HuH-7.5 (cell line): ENCODE measurements at places on chromosomes 2 and 18.

GRCh38 chr2:99399063-99399462 is 61.9 kb downstream of the EIF5B start:
- no peak for DNase-seq

GRCh38 chr2:68643874-68644485 is 601 bp downstream of the PROKR1 start:
- no peak for DNase-seq

GRCh38 chr2:169363560-169364150 is 1.3 kb upstream of the LRP2 start:
- peak; percentile 60 for DNase-seq

DNA sequence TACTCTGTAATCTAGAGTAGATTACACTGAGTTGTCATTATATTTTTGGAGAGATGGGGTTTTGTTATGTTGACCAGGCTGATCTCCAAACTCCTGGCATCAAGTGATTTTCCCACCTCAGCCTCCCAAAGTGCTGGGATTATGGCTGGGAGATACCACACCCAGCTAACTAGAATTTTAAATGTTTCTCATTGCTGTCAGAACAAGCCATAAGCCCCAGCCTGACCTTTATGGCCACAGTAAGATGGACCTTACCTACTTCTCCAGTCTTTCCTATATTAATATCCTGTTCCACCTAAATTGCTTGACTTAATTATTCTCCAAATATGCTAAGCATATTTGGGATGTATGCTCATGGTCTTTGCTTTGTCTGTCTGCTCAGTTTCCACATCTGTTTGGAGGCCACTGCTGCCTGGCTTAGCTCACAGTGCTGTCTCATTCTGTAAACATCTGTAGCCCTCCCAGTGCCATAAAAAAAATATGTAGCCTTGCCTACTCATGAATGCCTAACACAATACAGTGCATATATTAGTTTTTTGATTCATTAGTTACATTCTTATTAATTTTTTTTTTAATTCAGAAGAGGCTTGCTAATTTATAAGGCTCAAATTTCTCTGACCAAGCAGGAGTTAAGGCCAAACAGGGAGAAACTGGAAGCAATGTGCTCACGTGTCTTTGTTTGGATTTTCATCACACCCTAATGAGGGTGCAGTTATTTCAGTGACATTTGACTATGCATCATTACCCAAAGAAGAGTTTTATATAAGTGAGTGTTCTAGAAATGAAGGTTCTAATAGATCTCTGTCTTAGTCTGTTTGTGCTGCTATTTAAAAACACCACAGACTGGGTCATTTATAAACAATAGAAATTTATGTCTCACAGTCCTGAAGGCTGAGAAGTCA is 45.3 kb upstream of the PSME4 start:
- no peak for DNase-seq

DNA sequence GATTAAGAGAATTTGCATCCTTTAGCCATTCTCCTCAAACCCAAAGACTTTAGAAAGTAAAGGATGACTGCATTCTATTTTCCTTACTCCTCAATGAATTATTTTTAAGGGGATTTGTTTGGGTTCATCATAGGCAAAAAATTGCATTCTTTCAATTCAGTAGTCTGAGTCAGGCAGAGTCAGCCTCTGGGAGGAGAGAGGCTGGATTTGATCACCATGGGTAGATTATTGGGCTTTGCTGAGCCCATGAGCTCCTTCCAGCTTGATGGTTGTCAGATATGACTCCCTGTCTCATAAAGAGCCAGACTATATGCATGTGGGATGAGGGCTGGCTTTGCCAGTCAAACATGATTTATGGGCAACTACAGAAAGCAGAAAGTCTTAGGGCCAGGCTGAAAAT is 101.2 kb downstream of the KCNS3 start:
- no peak for DNase-seq

DNA sequence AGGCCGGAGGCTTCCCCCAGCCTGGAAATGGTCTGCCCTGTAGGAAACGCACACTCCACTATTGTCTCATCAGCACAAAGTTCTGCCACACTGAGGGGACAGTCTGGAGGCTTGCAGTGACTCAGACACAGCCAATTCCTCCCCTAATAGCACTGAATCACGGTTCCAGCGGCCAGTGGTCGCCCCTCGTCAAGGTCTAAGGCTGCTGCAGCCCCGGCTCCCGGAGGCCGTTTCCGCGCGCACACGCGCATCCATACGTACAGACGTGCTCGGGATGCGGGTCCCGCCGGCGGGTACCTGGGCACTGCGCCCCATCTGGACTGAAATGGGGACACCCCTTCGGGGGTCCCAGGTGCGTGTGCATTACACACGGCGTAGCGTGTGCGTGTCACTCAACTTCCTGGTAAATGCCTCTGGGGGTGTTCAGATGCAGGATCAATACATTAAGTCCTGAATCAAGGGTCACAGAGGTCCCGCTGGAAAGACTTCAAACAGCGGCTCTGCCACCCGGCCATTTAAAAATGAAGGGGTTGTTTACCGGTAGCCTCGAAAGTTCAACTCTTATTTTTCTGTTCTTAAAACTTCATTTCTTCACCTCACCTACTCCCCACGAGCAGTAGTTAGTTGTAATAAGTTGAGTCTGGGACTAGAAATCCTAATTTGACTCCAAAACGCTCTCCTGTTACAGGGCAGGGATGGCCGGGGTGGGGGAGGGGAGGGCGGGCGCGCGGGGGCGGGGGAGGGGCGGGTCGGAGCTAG is 572 bp upstream of the ZNF516 start:
- no peak for DNase-seq

DNA sequence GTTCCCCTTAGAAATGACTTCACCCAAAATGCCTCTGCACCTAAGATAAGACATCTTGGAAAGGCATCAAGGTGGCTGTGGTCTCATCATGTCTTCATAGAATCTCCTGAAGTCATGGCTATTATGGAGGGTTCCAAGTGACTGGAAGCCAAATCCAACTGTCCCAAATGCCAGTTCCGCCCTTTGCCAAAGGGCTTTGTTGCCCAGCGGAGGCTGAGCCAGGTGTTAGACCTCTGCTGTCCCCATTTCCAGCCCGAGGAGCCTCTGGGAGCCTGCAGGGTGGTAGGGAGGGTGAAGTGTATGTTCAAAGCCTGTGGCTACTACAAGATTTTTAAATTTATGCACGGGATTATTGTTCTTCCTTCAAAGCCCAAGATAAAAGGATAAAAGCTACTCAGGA is 25.7 kb downstream of the RHOB start:
- DNase-seq, result no peak

- no peak for DNase-seq
Observed at GRCh38 chr2:75932996-75933395, 222.3 kb upstream of the GCFC2 start.

- DNase-seq, result no peak
Observed at GRCh38 chr18:37491526-37491925, 74.1 kb downstream of the CELF4 start.

DNA sequence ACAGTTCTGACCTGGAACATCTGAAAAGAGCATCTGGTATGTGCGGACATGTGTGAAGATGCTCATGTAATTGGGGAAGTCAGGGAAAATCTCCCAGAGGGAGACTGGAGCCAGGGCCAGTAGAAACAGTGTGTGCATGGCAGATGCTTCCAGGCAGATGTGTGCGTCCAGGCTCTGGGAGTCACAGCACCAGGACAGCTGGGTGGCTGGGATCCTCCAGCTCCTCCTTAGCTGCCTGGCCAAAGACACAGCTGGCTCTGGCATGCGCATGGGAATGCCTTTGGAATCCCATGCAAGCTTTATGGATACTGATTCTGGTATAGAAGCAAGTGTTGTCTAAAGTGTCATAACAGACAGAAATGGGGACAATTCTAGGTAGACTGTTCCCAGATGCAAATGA is 369.7 kb downstream of the INSIG2 start:
- no peak for DNase-seq

DNA sequence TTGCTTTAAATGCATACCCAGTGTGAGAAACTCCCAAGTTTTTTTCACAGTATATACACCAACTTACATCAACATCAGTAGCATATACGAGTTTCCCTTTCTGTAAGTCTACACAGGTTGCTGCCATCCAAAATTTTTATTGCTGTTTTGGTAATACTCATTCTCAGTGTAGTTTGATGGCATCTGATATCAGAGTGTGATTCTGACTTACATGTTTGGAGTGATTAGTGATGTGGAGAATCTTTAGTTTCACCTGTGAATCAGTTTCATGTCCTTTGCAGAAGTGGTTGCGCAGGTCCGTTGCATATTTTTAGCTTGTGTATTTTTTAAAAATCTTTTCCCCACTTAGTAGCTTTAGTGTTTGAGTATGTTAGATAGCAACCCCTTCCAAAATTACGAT is 50.1 kb downstream of the CCDC74A start:
- DNase-seq, result no peak

DNA sequence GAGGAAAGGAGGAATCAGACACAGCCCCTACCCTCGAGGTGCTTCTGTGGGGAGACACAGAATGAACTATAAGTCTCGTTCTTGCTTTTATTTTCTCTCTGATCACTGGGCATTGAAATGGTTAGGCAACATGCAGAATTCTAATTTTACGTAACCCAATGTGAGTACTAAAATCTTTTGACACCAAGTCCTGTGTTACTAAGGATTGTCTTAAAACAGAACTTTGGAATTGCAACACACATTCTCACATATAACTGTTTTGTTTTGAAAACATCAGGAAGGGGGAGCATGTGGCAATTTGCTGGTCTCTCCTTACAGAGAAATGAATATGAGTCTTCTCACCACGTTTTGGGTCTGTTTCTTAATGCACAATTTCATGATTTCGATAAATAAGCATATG is 23.6 kb upstream of the SULT1C4 start:
- no peak for DNase-seq

- no peak for DNase-seq
Observed at GRCh38 chr2:209512971-209513370, 89.1 kb downstream of the MAP2 start.

DNA sequence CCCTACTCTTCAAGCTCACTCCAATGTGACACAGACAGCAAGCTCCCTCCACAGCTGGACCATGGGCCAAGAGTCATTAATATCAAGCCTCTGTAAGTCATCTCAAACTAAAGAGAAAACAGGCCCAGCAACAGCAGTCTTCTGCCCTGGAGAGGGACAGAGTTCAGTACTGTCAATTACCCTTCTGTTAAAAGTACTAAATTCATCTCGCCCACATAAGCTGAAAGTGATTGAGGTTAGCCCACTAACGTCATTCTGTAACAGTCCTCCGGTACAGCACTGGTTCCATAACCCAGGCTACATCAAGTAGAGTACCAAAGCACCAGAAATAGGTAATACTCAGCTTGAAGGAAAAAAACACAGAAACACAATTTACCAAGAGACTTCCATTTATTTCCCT is 25.9 kb downstream of the THADA start:
- DNase-seq, result no peak

DNA sequence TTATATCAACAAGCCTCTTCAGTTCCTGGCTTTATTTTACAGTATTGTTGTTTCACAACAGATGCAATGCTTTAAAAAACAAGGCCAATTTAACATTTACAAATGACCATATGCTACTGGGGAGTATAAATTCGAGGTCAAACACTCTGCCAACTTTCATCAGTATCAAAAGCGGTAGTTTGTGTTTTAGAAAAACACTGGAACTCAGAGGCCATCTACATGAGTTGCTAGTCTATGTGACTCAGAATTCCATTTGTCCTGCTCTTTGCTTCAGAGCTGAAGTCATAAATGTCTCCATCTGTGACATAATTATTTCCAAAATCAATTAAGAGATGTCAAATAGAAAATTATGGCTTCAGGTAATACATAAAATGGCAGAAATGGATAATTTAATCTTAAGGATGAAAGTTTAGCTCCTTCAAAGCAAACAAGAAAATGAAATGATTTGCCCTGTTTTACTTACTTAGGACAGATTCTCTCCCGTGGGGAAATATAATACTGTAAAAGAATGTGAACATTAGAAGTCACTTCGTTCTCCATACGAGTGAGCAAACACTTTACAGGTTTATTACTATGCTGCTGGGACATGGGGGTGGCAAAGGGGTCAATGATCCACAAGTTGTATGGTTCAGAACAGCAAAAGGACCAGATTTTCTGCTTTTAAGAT is 3.7 kb downstream of the MEX3C start:
- DNase-seq, result no peak

- no peak for DNase-seq
Observed at GRCh38 chr2:208315081-208315788, 49.2 kb downstream of the PIKFYVE start.

- no peak for DNase-seq
Observed at GRCh38 chr2:236130349-236130998, 37.7 kb downstream of the GBX2 start.

DNA sequence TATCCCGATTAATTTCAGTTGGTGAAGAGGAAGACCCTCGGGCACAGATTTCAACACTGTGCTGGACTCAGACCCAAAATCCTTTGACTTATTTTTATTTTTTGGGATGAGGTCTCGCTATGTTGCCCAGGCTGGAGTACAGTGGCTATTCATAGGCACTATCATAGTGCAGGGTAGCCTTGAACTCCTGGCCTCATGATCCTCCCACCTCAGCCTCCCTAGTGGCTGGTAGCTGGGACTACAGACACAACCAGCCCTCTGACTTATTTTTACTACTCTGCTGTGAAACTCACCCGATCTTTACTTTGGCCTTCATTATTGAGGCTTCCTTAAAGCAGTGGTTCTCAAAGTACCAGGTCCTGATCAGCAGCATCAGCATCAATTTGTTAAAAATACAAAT is 18.2 kb upstream of the ADAM17 start:
- DNase-seq, result no peak

DNA sequence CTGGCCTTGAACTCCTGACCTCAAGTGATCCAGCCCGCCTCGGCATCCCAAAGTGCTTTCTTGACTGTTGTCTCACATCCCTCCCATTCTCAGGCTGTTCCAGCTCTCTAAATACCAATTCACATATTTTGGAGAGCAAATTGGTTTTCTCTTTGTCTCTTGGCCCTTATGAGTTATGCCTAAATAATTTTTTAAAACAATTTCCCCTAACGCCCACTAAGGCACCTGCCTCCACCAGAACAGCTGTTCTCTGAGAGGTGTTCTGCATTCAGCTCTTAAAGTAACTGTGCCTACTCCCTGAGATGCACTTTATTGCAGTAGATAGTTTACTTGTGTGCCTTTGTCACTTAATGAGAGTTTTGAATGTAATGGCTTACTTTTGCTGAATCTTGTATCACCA is 6.9 kb downstream of the CCDC195 start:
- no peak for DNase-seq

DNA sequence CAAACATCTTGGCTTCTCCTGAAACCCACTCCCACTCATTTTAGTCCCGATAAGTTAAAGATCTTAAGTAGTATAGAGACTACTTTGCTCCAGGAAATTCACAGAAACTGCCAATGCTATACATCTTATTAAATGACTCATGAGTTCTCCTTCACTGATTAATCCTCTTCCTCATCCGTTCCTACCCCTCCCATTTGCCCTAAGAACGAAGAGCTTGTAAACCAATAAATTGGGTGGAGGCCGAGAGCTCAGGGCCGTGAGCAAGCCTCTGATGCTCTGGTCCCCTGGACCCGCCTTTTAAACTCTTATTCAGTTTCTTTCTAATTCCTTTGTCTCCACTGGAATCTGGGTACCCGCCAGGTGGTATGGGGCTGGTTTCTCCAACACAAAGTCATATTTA is 68.6 kb downstream of the METTL8 start:
- DNase-seq, result no peak
